ENCODE measurements at places on chromosomes 7 and 10.

DNA sequence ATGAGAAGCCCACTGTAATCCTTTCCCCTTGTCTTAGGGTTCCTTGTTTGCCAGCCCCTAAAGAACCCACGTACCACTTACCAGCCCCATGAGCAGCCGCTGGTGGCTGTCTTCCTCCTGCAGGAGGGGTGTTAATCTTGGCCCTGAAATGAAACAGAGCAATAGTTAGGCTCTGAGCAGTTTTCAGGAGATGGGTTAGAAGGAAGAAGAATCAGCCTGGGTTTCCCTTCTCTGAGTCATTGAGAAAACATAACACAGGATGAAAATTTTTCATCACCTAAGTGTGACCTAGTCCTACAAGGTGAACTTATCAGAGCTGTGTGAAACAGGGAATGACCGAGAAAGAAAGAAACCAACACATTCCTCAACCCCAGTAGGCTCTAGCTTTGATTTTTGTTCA lies 90.0 kb downstream of the GSAP start:
- peak; percentile 44 for DNase-seq

DNA sequence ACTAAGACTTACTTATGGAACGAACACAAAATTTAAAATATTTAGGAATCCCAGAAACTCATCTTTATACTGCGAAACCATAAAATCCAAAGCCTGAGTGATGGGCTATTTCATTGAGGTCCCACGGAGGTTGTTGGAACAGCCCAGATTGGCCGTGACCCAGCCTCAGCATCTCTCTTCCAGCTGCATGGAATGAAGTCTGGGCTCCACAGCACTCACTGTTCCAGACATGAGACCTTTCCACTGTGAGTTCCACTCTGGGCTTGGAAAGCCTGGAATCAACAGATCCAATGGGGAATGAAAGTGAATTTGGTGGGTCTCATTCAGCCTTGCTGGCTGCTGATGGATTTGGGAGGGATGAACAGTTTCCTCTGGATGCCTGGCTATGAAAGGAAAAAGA lies 184.9 kb downstream of the EMX2 start:
- DNase-seq: no peak

GRCh38 chr10:78700413-78700812 lies 368.4 kb upstream of the ZMIZ1 start:
- DNase-seq: peak; percentile 35

DNA sequence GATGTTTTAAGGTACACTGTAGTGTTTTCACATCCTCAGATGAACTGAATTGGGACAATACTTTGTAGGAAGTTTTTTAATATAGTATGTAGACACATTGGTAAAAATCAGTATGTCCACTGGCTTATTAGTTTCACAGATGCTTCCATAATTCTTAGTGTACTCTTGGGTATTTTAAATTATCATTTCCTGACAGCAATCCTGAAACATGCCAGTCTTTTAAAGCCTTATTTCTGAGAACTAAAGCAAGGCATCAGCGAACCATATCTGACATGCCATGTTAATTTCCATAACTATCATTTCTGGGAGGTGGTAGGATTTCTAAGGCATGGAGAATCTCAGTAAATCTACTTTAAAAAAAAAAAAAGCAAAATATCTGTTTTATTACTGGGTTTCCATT lies 266.4 kb downstream of the ADK start:
- no peak for DNase-seq

DNA sequence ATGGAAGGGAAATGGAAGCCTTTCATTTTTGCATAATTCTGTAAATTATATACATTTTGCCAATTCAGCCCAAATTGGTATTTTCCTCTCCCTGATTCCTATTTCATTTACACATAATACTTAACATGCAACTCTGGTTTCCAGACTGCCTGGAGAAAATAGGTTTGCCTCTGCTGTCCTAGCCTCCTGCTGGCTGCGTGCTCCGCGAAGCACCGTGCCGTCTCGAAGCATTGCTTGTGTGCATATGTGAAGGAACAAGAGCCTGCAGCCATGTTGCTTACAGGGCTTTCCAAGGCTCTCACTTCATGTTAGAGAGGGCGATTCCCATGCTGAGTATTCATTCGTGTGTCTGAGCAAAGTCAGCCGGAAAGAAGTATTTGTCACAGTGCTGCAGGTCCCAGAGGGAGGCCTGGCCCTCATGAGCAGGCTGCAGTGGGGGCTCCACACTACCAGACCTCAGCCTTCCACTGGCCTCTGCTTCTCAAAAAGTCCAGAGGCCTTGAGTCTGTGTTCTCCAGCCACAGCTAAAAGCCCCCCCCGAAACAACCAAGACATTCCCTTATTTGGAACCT lies 66.5 kb downstream of the CLRN3 start:
- DNase-seq: no peak

DNA sequence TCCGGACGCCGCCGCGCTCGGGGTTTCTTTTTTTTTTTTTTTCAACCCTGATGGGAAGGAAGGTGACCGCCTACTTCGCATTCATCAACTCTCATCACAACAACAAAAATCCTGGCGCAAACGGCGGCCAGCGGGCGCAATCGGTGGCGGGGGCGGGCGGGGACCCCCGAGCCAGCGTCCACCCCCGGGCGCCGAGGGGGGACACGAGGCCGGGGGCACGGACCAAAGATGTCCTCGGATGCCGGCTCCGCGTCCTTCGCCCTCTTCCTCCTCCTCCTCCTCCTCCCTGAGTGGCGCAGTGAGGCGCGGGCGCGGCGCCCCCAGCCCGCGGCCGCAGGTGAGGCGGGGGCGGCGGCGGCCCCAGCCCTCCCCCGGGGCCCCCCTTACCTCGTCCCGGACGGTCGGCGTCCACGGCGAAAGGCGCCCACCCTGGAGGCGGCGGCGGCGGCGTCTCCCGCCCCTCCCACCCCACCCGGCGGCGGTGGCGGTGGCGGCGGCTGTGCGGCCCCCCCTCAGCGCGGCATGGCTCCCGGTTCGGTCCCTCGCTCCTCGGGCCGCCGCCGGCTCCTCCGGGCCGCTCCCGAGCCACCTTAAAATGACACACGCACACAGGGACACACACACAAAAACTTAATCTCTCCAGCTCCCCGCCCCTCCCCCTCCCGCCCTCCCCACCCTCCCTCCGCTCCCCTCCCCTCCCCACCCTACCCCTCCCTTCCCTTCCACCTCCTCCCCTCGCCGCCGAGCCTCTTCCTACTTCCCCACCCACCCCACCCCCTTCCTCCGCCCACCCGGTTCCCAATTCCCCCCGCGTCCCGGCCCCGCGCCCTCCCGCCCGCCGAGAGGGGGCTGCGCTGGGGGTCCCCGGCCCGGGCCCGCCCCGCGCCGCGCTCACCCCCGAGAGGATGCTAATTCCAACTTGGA lies at the start of gene CTBP2:
CTBP2 (minus strand) TSS at position 632 of the 924 bp plus-strand sequence.
- DNase-seq: peak; percentile 69

GRCh38 chr10:8416192-8416701 lies 361.8 kb downstream of the GATA3 start:
- no peak for DNase-seq

DNA sequence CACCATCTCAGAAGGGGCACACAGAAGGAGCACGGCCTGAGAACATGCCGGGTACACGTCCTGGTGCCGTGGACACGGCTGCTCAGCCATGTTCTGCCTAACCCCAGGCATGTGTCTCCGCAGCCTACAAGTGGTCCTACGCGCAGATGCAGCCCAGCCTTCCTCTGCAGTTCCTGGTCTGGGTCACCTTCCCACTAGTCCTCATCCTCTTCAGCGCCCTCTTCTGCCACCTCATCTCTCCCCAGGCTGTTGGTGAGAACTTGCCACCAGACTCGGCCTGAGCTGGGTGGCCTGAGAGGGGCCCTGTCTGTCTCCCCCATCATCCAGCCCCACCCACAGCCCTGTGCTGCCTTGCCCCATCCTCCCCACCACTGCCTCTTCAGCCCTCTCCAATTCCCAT lies 5.3 kb downstream of the CLCN1 start:
- no peak for DNase-seq

DNA sequence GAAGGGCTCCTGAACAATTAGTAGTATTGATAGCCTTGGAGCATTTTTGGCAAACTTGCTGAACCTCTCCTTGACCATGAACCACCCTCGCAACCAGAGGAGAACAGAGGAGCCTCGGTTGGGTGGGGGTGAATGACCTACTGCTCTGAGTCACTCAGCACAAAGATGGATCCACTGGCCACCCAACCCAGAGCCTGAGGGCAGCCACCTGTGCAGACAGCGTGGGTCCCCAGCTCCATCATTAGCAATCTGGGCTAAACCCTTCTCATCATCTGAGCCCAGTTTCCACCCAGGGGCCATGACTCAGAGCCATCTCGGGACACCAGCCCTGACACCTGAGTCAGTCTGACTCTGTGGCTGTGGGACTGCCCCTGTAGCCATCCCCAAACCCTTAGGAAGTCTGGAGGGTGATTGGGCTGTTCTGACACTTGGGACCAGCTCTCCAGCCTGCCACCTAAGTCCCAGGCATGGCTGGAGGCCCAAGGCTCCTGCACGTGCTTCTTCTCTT lies 171.8 kb upstream of the GPR26 start:
- DNase-seq: no peak

Measured in MCF 10A (cell line).